Lower leg skin (tissue), 4 donors: ENCODE measurements at places on chromosomes 4 and X.

GRCh38 chrX:12548746-12549145, 242.5 kb upstream of the PRPS2 start:
- DNase-seq: no peak

- no peak for DNase-seq
These were observed 168.4 kb downstream of the KCNIP4 start for GRCh38 chr4:21780148-21780547.

GRCh38 chrX:97199501-97199900, 315.8 kb downstream of the RPA4 start:
- no peak for DNase-seq

GRCh38 chrX:16604337-16604736, 45.6 kb upstream of the S100G start:
- no peak for DNase-seq

GRCh38 chr4:145186729-145187128, 6.3 kb upstream of the OTUD4 start:
- no peak for DNase-seq

- no peak for DNase-seq
These were observed 1642.3 kb downstream of the C4orf33 start for GRCh38 chr4:130738233-130738632.

DNA sequence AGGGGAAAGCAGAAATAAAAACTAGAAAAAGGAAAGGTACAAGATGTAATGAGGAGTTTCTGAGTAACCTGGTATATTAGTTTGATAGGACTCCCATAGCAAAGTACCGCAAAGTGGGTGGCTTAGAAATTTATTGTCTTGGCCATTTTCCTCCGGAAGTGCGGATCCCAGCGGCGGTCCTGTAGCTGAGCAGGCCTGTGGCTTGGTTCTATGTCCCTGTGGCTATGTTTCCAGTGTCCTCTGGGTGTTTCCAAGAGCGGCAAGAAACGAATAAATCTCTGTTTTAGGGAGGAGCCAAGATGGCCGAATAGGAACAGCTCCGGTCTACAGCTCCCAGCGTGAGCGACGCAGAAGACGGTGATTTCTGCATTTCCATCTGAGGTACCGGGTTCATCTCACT, 44.0 kb upstream of the LDB2 start:
- no peak for DNase-seq

DNA sequence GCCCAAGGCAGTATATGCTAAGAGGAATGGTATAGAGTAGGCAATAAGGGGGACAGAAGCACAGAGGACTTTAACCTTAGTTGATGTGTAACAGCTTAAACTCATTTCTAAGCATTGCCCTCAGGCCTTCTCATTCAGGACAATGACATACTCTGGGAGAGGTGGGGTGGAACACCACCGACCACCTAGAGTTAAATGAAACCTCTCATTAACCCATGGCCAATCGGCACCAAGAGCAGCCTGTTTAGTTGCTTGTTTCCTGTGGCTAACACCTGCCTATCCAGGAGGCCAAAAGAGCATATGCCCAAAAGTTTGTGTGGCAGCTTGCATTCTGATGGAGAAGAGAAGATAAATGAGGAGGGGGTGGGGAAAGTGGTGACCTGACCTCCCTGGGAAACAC, 88.7 kb upstream of the PLAC1 start:
- DNase-seq: no peak

GRCh38 chrX:118693843-118694242, 33.6 kb upstream of the IL13RA1 start:
- DNase-seq: no peak

GRCh38 chr4:4667622-4668081, 125.8 kb upstream of the STX18 start:
- no peak for DNase-seq

DNA sequence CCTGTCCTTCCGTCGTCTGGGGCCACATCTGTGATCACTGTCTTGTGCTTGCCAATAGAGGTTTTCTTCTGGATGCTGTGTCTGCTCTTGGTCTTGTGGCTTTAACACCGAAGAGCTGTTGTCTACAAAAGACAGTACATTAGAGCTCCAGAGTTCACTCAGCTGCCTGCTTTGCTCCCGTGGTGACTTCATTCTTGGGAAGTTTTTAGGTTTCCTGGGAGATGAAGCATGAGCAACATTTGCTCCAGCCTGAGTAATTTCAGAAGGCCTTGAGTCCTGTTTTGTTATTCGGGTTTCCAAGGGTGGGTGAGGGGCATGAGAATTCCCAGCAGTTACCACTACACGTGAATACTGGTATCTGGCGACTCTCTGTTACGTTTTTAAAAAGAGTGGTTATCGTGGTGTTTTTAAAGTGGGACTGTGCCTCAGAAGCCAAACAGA, 189.2 kb downstream of the SHROOM3 start:
- no peak for DNase-seq

DNA sequence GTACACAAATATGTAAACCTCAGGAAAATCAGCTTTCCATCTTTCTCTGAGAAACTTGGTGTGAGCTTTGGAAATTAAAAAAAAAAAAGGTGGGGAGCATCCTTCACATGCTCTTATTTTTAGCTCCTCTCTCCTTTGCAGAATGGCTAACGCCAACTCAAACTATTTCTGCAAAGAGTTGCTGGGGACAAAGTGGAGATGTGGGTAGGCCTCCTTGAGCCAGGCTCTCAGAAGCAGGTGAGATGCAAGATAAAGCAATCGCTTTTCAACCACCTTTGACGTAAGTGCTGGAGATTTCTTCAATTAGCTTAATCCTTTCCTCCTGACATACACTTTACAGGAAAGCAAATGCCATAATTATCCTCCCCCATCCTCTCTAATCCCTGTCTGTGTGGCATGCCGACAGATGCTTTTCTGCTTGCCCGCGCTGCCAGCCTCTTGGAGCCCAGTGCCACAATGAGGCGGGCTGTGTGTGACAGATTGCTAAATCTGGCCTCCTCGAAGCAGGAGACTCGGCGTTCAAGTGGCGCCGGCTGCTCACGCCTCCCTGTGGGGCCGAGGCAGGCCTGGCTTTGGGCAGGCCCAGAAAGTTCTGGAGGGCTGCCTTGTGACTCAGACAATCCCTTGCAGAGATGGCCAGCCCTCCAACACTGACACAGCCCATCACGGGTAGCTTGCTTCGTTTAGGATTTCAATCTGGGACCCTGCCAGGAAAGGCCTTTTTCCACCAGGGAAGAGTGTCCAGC, 64.9 kb upstream of the SOD3 start:
- DNase-seq: peak; percentile 92

DNA sequence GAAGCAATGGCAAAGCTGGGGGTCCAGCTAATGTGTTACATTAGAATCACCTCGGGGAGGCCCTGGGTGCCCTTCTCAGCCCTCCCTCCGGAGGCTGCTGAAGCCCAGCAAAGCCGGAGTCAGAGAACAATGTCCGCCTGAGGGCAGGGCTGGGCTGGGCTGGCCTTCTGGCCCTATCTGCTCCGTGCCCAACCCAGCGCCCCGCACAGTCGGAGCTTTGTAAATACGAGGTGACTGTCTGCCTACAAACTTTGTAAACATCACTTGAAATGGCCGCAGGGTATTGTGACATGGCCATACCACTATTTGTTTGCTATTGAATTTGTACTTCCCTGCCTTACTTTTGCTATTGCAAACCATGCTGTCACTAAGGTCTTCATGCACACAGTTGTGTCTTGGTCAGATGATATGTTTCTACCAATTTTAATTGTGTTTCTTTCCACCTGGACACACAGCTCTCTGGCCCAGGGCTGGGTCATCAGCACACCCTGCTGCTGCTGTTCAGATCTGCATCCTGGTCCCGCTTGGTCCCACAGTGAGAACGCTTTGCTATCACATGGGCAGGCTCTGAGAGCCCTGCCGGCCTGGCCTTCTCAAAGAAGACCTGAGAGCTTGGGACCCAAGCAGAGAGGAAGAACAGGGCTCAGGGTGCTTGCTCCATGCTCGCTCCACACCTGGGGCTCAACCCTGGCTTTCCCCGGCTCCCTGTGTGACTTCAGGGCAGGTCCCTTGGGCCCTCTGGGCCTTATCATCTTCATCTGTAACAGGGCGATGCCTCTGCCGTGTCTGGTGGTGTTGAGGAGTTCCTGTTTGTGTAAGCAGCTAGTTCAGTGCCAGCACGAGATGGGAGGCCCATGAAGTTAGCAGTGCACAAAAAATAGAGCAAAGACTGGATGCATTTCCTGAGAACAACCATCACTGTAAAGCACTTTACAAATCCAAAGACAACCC, 2.3 kb downstream of the S100P start:
- DNase-seq: no peak

DNA sequence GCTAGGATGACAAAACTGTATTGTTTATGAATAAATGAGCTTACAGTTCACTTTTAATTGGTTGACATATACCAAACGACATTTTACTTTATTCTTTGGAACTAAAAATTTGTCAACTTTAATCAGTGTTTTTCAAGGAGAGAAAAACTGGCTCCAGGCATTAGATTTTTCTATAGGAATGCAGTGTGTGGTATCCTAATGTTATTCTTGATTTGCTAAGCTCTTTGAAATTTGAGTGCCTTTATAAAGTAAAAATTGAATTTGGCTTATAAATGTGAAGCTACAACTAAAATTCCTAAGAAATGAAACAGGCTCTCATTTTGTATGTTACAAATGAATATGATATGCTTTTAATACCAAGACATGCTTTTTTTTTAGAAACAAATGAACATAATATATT, 442.2 kb upstream of the TRAM1L1 start:
- no peak for DNase-seq

DNA sequence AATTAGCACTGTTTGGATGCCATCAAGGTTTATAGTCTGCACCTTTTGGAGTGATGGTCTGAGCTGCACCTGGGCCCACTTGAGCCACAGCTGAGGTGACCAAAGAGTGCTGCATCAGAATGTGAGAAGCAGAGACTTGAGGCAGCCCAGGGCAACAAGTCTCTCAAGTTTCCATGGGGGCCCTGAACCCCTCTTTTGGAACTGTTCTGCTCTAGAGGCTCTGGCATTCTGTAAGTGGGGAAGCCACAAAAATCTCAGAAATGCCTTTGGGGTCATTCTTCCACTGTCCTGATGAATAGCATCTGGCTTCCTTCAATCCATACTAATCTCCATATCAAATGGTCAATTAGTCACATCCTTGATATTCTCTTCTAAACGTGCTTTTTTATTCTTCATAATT, 298.4 kb upstream of the MAOA start:
- no peak for DNase-seq

- no peak for DNase-seq
These were observed 56.1 kb downstream of the TSPAN5 start for GRCh38 chr4:98602270-98602669.

DNA sequence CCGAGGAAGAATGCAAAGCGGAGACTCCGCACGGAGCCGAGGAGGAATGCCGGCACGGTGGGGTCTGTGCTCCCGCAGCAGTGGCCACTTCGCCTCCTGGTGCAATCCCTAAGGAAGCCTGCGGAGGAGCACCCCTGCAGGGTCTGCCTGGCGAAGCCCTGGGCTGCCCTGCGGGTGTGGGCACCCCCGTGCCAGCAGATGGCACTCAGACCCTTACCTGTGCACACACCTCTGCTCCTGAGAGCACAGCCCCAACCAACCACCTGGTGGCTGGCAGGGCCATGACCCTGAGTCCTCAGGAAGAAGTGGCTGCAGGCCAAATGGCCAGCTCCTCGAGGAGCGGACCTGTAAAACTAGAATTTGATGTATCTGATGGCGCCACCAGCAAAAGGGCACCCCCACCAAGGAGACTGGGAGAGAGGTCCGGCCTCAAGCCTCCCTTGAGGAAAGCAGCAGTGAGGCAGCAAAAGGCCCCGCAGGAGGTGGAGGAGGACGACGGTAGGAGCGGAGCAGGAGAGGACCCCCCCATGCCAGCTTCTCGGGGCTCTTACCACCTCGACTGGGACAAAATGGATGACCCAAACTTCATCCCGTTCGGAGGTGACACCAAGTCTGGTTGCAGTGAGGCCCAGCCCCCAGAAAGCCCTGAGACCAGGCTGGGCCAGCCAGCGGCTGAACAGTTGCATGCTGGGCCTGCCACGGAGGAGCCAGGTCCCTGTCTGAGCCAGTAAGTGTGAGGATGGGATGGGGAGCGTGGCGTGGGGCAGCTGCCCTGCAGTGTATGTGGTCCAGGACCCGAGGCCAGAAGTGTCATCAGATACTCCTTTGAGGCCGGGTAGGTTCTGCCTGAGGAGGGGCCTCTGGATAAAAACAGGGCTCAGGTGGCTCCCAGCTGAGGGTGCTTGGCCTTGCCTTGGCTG, 7.0 kb downstream of the TACC3 start:
- DNase-seq: no peak

DNA sequence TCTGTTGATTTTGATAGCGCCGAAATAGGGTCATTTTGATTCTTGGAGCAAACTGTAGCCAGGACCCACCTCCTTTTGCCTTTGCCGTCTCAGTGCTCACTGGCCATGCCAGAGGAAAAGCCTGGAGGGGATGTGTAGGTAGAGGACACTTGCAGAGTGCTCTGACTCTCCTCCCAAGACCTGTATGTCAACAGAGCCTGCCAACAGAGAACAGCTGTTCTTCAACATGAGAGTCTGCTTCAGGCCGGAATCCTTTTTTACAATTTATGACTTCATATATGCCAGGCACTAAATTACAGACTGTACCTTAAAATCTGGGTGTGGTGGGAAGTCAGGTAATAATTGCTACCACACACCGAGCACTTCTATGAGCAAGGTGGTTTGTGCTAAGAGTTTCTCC, 94.2 kb downstream of the KDR start:
- no peak for DNase-seq

- DNase-seq: no peak
These were observed 225.8 kb upstream of the TRAM1L1 start for GRCh38 chr4:117311215-117311614.

DNA sequence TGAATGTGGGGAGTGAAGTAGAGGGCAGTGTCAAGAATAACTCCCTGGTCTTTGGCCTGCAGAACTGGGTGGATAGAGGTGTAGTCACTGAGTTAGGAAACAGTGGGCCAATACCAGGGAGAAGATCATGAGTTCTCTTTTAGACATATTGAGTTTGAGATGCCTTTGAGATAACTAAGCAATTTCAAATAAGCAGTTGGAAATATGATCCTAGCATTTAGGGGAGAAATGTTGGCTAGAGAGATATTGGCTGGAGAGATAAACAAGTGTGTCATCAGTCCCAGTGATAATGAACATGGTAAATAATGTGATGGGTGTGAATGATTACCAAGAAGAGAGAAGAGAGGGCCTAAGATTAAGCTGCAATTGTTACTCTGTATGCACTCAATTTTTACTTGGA, 95.3 kb upstream of the HPRT1 start:
- DNase-seq: no peak

- no peak for DNase-seq
These were observed 441.6 kb upstream of the PITX2 start for GRCh38 chr4:111064342-111064993.
